ENCODE measurements at places on chromosomes 1 and 21.

DNA sequence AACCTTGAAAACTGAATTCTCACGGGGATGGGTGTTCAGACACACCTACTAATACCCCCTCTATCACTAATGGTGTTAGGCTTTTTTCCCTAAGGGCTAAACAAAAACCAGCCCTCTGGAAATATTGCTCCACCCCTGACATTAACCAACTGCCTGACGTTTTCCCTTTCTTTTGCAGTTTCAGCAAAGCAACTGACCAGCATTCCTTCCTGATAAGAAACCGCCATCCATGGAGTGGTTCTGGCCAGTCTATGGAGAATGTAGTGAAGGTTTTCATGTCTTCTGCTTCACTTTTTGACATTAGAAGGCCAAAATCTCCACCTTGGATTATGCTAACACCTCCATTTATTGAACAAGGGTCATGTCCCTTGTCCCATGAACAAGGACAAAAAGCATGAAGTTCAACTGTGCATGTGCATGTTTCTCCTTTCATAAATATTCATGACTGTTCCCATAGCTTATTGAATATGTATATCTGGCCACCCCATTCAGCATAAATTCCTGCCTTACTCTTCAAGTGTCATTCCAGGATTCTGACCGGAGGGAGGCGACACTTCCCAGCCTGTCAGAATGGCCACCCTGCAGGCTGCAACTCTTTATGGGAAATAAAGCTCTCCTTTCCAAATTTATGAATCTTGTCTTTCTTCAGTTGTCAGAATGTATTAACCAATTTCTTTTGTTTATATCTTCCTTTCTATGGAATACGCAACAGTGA lies 314.3 kb downstream of the HHIPL2 start:
- no peak for DNase-seq

DNA sequence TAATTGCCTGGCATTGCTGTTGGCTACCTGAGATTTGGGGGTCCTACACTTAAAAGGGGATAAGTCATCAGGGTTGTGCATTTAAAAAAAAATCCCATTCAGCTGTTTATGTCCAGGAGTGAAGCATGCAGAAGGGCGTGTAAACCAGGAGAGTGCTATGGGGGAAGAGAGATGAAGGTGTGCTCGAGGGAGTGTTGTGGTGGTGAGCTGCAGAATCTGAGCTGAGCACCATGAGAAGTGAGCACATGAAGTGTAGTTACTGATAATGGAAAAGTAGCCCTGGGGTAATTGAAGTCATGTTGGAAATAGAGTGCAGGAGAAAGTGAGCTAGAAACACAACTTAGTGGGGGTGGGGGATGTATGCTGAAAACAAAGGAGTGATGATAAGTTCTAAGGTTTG lies 705 bp downstream of the FCRL1 start:
- DNase-seq, result no peak

- DNase-seq, result no peak
Measured at GRCh38 chr1:180884588-180885300, 28.0 kb upstream of the KIAA1614 start.

DNA sequence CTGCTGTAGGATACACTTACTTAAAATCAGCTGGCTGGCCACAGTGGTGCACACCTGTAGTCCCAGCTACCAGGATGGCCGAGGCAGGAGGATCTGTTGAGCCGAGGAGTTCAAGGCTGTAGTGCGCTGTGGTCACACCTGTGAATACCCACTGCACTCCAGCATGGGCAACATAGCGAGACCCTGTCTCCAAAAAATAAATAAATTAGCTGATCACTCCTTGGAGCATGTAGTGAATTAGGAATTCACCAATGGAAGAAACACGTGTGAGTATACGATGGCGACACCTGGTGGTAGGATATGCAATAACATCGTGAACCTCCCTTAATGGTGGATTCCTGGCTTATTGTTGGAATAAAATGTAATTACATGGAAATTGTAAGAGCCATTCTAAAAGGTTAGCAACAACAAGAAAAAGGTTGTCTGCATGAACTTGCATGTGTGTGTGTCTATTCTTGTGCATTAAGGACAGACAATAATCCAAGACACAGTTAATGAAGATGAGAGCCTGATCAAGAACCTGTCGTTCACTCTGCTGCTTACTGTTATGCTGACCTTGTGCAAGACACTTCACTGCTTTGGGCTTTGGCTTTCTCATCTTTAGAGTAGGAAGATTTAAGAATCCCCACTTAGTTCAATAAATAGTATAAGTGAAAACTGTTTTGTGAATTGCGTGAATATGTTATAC lies 38.6 kb upstream of the COX20 start:
- peak; percentile 7 for DNase-seq

GRCh38 chr21:41712730-41713129 lies 54.1 kb downstream of the RIPK4 start:
- no peak for DNase-seq

DNA sequence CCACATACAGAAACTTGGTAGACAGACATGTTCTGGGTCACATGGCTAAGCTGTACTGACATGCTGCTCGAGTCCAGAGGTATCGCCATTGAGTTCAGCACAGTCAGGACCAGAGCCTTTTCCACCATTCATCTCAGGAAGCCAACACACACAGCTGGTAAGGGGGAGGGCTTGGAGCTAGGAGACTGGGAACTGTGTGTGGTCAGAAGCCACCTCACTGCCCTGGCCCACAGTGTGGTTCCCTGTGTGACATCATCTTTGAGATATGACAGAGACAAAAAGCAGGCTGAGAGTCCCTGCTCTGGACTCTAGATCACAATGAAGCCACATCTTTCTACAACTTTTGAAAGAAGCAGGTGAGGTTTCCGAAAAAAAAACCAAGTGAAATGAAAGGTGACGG lies 107.2 kb downstream of the SIM2 start:
- DNase-seq, result no peak

- DNase-seq, result no peak
Measured at GRCh38 chr21:19577381-19577780, 1173.8 kb upstream of the TMPRSS15 start.

- DNase-seq, result no peak
Measured at GRCh38 chr1:150018165-150018564, 7.6 kb upstream of the OTUD7B start.

GRCh38 chr1:246760422-246761347 lies 36.5 kb downstream of the SCCPDH start:
- DNase-seq, result no peak
